Nucleus accumbens (tissue), 56 donors: ENCODE measurements at places on chromosomes 3 and 15.

- no peak for DNase-seq
These were observed 22.8 kb upstream of the SLC15A2 start for GRCh38 chr3:121871430-121871829.

- no peak for DNase-seq
These were observed 113.9 kb downstream of the LPP start for GRCh38 chr3:188267790-188268335.

DNA sequence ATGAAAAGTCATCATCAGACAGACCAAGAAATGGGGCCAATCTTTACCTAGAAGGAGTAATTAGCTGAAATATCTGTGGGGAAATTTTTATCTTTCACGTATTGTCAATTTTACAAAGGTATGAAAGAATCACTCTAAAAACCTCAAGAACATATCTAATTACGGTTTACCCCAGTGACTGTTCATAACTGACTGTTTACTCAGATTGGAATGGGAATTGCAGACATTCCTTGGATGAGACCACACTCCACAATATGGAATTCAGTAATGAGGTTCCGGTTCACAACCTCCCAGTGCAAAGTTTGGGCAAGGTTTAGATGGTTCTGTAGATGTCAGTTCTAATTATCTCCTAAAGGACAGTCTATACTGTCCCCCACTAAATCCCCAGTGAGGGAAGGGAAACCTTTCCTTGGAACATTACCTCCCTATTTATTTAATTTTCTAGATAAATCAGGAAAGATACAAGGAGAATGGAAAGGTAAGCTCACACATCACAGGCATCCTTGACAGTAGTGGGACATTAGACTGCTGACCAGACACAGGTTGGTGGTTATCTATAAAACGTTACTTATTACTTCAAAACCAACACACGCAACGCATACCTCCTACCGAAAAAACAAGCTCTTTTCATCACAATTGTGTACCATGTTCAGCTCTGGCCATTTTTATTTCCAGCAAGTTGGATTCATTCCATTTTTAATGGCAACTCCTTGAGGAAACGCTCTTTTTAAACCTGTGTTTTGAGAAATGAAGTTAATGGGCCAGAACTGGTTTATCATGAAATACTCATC lies 129.9 kb downstream of the RORA start:
- no peak for DNase-seq

DNA sequence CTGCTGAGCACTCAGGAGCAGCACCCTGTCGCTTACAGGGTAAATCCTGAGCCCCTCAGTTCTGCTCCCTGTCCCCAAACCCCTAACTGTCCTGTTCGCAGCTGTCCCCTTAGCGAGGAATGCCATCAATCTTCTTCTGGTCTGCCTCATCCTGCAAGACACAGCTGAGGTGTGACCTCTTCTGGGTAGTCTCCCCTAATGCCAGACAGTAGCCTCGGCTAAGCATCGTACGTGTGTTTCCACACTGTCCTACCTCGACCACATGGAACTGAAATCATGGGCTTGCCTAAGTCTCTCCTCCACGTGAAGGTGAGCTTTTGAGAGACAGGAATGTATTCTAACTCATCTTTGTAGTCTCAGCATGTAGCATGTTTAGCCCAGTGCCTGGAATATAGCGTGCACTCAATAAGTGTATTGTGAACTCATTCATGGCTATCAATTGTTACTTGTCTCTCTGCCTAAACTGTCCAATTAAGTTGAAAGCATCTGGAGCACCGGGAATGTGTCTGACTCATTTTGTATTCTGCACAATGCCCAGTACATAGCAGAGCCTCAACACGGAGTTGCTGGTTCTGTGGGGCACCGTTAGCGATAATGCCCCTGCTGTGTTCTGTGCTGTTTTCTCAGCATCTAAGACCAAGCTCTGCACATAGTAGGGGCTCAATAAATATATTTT lies 90.2 kb downstream of the HES1 start:
- no peak for DNase-seq

- DNase-seq = no peak
These were observed 923.6 kb downstream of the TUSC7 start for GRCh38 chr3:117633207-117633606.

DNA sequence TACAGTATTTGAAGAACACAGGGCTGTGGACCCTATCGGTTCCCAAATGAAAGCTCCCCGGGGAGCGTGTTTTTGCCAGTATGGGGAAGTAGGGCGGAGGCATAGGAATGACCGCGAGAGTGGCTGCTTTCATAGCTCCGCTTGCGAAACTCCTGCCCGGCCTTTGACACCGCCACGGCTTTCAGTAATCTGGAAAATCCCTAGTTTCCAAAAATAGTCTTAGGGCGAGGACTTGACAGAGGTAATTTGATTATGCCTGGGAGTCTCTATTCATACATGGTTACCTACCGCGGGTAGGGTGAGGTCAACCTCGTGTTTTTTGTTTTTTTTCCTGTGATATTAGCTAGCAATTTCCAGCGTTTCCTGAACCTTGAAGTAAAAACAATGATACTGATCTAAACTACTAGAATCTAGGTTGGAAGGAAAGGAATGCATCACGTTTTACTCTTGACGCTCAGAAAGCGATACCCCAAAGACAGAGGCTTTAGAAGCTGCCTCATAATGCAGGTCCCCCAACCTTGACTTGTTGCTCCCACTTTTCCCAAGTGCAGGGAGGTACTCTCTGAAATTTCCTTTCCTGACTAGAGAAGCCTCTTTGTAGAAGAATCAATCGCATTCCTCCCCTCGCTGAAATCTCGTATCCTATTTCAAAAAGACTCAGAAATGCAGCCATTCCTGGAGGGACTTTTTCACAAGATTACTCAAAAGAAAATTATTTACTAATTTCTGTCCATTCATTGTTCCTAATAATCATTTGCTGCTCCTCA lies 894 bp upstream of the CCNL1 start:
- peak; percentile 82 for DNase-seq

DNA sequence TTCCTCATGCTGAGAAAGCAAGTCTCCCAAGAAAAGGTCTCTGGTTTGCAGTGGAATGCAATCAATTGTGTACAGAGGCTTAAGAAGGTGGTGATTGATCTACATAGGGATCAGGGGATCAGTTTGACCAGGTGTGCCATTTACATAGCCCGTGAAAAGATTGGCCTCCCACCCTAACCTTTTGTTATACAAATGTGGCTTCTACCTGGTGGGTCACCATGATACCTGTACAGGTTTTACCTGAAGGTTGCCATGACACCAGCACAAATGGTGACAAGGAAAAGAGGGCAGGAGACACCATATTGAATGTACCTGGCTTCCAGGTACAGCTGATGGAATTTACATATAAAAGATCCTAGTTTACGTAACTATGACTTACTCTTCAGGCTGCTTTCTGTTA lies 25.5 kb upstream of the TEX55 start:
- no peak for DNase-seq

DNA sequence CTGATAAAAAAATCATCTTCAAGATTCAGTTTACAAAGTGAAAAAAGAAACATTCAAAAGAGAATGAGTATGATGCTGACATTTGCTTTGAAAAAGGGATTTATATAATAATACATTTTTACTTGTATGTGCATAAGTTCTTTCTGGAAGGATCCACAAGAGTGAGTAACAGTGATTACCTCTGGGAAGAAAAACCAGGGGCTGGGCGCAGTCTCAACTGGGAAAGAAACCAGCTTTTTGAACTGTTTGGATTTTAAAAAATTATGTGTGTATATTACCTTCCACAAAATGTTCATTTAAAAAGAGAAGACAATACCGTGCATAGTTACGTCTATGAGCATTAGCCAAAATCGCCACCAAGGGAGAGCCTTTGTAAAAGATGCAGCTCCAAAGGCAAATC lies 1.3 kb downstream of the CLEC3B start:
- DNase-seq = no peak

- DNase-seq = no peak
These were observed 65.3 kb upstream of the CD96 start for GRCh38 chr3:111476701-111477100.

GRCh38 chr15:58486062-58486461 lies 54.3 kb downstream of the LIPC start:
- no peak for DNase-seq

GRCh38 chr3:141878326-141878725 lies 1.9 kb downstream of the ATP1B3 start:
- DNase-seq = no peak

- DNase-seq = no peak
These were observed 27.0 kb upstream of the ANKDD1A start for GRCh38 chr15:64884679-64885078.

DNA sequence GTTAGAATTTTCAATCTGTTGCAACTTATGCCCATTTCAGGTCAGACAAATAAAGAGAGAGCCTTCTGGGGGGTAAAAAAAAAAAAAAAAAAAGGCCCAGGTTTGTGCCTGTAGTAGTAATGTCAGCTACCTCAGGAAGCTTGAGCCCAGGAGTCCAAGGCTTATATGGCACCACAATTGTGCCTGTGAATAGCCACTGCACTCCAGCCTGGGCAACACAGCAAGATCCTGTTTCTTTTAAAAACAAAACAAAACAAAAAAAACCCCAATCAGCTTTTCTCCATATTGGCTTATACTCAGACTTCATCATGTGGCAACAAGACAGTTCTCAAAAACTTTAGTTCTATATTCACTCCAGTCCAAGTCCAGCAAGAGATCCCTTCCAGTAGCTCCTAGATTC lies 8.4 kb upstream of the LRRFIP2 start:
- DNase-seq = no peak

- DNase-seq = no peak
These were observed 317.1 kb upstream of the TGFBR2 start for GRCh38 chr3:30289324-30289723.

DNA sequence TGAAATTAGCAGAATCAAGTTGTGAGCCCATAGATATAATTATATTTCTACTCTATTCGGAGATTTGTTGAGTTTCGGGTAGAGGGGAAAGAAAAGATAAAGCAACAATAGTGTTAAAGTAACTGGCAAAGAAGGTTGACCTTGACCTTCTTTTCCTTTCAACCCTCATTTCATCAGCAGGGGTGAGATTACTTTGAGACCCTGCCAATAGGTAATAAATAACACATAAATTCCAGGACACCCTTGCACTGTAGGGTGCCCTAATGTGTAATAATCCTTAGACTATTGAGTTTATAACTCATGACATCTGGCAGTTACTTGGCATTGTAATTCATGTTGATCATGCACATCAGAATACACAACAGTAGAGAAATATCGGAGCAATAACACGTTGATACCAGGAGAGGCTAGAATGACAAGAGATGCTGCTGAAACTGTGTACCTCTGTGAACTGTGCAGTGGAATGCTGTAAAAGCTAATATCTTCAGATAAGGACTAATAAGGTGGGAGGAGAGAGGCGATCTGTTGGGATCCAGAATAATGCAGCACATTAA lies 426.7 kb downstream of the ROBO2 start:
- DNase-seq = no peak

DNA sequence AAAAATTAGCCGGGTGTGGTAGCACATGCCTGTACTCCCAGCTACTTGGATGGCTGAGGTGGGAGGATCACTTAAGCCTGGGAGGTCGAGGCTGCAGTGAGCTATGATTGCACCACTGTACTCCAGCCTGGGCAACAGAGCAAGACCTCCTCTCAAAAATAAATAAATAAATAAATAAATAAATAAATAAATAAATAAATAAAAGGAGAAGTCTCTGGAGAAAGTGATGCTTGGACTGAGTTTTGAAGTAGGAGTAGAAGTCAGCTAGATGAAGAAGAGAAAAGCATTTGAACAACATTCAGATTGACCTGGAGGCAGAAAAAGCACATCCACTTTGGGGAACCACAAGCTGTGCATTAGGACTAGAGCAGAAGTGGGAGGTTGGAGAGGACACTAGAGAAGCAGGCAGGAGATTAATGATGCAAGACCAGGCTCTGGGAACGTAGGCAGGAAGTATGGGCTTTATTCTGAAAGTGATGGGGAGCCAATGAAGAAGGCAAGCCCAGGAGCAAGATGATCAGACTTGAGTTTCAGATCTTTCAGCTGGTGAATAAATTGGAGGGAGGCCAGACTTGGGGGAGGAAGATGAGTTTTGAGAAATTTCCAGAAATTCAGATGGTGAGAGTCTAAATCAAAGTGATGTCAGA lies 48.7 kb downstream of the KLHL6 start:
- no peak for DNase-seq

DNA sequence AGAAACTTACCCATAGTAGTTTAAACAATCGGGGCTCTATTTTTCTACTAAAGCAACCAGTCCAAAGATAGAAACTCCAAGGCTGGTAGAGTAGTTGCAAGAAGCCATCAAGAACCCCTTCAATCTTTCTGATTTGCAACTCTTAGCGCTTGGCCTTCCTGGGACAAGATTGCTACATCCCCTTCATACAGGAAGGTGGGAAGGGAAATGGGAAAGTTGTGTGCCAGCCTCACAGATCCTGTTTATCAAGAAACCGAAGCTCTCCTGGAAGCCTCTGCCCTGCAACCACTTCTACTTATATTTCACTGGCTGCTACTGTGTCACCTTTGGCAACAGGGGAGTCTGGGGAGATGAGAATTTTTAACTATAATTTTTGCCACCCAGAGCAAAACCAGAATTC lies 46.2 kb downstream of the OSBPL10 start:
- DNase-seq = no peak

DNA sequence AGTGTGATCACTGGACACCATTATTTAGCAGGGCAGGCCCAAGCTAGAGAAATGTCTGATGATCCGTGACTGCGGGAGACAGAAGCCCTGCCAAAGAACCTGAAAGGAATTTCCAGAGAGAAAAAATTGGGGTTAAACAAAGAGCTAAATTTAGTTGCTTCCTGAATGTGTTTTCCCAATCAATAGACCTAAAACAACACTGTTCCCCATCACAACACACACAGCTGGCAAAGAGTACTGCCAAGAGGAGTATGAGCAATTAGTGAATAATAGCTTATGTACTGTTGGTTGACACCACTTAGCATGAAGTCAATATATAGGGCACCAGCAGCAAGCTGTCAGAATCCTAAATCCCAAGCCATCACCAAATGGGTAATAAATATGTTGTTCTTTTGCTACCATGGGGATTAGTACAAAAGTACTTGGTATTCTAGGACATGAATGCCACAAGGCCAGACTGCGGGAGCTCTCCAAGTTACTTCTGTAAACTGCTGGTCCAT lies 35.7 kb downstream of the CLK3 start:
- no peak for DNase-seq

GRCh38 chr3:114660124-114660523 lies 366.3 kb downstream of the TIGIT start:
- no peak for DNase-seq

GRCh38 chr3:62003835-62004234 lies 369.5 kb downstream of the FEZF2 start:
- no peak for DNase-seq

GRCh38 chr3:103786296-103786695 lies 1351.5 kb downstream of the ZPLD1 start:
- no peak for DNase-seq

- no peak for DNase-seq
These were observed 99.7 kb upstream of the PLXNA1 start for GRCh38 chr3:126883241-126883640.

GRCh38 chr3:44561076-44561475 lies 6.1 kb downstream of the ZKSCAN7 start:
- DNase-seq = no peak

- no peak for DNase-seq
These were observed 15.6 kb downstream of the ZNF710 start for GRCh38 chr15:90016721-90017120.
